ENCODE measurements at places on chromosomes 7 and 10. TPM values are rescaled to one million over a fixed set of nuclear protein-coding genes. Genes with fewer than 3 reads are reported as not detected.

DNA sequence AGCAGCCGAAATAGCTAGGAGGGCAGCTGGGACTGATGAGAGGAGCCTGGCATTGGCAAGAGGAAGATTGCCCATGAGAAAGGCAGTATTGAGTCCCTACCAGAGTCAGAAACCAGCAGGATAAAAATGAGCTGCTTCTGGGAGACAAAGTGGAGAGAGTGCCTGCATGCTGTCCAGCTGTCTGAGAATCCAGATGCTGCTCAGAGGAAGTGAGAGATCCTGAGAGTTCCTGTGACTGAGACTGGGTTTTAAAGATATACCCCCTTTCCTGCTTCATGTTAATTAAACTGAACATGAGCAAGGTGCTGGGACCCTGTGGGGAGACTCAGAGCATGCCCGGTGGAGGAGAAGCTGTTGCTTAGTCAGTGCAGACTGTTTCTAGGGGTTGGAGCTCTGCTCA is 107.5 kb downstream of the KIF20B start:
- DNase-seq = no peak

- DNase-seq = no peak
These were observed 116.9 kb upstream of the CHST15 start for GRCh38 chr10:124210263-124210662.

GRCh38 chr7:36080843-36081242 is 72.2 kb upstream of the EEPD1 start:
- DNase-seq = no peak

GRCh38 chr7:6422926-6423632 is 24.7 kb downstream of the DAGLB start:
- no peak for DNase-seq

- DNase-seq = no peak
These were observed 69.1 kb upstream of the FOXP2 start for GRCh38 chr7:114345494-114345893.

- no peak for DNase-seq
These were observed 284.3 kb downstream of the TCERG1L start for GRCh38 chr10:131027256-131027655.

DNA sequence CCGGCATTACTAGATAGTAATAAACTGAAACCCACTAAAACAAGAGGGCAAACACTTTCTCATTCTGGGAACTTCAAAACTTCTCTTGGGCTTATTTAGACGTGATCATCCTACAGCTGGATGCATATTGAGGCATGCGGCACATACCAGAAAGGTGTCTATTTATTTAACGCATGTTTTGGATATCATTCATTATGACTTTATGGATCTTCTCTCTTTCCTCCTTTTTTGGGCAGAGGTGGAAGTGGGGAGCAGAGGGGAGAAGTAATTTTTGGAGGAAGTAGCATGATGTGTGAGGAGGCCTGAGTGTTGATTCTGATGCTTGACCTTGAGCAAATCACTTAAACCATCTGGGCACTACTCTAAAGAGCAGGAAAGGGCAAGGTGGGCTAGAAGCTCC is 270.6 kb downstream of the TRIL start:
- DNase-seq = no peak

Gene TET1
- 2.4 TPM for total RNA-seq

Gene IQUB
- total RNA-seq = 0.21 TPM

Gene MYO1G
- total RNA-seq = 2.0 TPM

Measured in thoracic aorta (tissue), 2 donors.